Activated T-helper 2 cell treated with anti-CD3 and anti-CD28 coated beads, Interferon-gamma antibody, Interleukin-2, Interleukin-4, amounts not matched to agents 10 μg/mL and 5 μg/mL and 100 μg/mL, durations not matched to agents 14 hours and 24 hours and 36 hours (primary cell): ENCODE measurements at places on chromosomes 11 and 22. TPM values are rescaled to one million over a fixed set of nuclear protein-coding genes. Genes with fewer than 3 reads are reported as not detected.

The PNPLA3 gene
- 1.3 and 1.7 TPM in 2 replicates for total RNA-seq

The DGCR6 gene
- total RNA-seq = 0.87 and 1.2 TPM in 2 replicates

GRCh38 chr11:121814962-121815361 is 301.1 kb downstream of the BLID start:
- H3K27ac ChIP-seq = no peak overlapping the region
- no peaks in the 10 kb centered on the region for H3K27me3 ChIP-seq
- H3K36me3 ChIP-seq = no peaks in the 10 kb centered on the region
- DNase-seq = no peak
- no peaks in the 10 kb centered on the region for H3K4me1 ChIP-seq
- no peak overlapping the region for H3K4me3 ChIP-seq

The GRIK4 gene
- not detected in 2 replicates for total RNA-seq

DNA sequence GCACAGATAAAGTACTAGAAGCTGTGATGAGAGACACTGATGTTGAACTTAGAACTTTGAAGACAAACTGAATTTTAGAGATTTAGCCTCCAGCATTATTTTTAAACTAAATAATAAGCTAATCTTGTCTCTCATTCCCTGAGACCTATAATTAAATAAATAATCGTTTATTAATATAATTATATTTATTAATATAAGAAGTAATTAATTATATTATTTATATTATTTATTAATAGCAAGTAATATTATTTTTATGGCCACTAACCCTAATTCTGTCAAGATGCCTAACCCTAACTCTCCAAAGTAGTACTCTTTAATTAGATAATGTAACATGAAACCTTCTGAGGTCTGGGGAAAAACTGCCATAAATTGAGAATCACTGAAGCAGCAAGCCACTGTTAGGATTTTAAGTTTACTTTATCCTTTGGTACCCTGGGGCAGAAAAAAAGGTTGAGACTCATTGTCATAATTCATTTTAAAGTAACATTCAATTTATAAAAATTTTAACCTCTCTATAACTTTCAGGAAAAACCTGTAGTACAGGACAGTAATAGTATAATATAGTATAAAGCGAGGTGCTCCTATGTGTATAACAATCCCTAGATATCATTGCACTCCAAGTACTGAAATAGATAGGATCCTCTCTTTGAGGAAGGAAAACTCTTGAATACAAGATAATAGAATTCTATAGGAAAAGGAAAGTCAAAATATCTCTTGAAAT is 85.4 kb downstream of the TTC28 start:
- no peaks in the 10 kb centered on the region for H3K36me3 ChIP-seq
- peaks cover 31% of the 10 kb centered on the region for H3K27me3 ChIP-seq
- H3K4me3 ChIP-seq = no peak overlapping the region
- no peaks in the 10 kb centered on the region for H3K4me1 ChIP-seq
- H3K27ac ChIP-seq = no peak overlapping the region

- H3K4me3 ChIP-seq = no peak overlapping the region
- H3K27me3 ChIP-seq = no peaks in the 10 kb centered on the region
Observed at GRCh38 chr11:127601578-127601977, 601.0 kb upstream of the KIRREL3 start.

GRCh38 chr11:19842505-19842904 is 129.9 kb downstream of the NAV2 start:
- DNase-seq = no peak
- H3K4me1 ChIP-seq = no peaks in the 10 kb centered on the region
- H3K27me3 ChIP-seq = peaks cover 6% of the 10 kb centered on the region
- no peaks in the 10 kb centered on the region for H3K36me3 ChIP-seq
- H3K27ac ChIP-seq = no peak overlapping the region

DNA sequence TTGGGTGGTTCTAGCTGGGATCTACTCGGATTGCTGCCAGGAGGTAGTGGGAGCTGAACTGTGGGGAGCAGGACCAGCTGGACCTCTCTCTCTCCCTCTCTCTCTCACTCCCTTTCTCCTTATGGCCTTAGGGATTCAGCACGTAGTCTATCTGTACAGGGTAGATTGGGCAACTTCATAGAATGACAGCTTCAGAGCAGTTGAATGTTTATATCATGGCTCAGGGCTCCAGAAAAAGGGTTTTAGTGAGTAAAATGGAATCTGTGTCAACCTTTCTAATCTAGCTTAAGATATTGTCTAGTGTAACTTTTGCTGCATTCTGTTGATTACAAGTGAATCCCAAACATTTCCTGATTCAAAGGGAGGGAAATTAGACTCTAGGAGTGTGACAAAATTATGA is 127.7 kb upstream of the PDGFD start:
- no peaks in the 10 kb centered on the region for H3K36me3 ChIP-seq
- H3K27me3 ChIP-seq = no peaks in the 10 kb centered on the region
- no peaks in the 10 kb centered on the region for H3K4me1 ChIP-seq
- DNase-seq = no peak
- no peak overlapping the region for H3K27ac ChIP-seq

The NF2 gene
- 57.1 and 57.7 TPM in 2 replicates for total RNA-seq

DNA sequence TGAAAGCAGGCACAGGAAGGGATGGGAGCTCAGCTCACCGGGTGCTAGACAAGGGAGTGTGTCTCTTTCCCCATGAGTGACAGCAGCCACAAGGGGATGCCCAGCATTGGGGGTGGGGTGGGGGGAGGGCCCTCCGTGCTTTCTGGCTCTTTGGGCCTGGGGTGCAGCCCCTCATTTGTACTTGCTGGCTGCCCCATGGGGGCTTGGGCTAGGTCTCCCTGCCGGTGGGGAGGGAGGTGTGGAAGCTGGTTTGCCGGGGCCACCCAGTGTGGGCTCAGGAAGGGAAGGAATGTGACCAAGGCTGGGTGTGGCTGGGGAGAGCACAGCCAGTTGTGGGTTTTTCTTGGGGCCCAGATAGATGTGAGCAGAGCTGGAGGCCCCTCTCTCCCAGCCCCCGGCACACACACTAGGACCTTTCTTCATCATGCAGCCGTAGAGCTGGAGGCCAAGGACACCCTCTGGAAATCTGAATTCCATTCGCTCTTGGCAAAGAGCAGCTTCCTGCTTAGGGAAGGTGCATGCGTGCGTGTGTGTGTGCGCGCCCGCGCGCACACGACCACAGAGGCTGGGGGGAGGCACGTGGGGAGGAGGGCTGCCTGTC is 25.8 kb downstream of the KCNQ1OT1 start:
- no peak for DNase-seq
- no peak overlapping the region for H3K27ac ChIP-seq
- no peaks in the 10 kb centered on the region for H3K36me3 ChIP-seq
- no peak overlapping the region for H3K4me3 ChIP-seq
- H3K4me1 ChIP-seq = peaks cover 3% of the 10 kb centered on the region

The OR4A16 gene
- total RNA-seq = not detected in 2 replicates

- H3K27me3 ChIP-seq = peaks cover 48% of the 10 kb centered on the region
- H3K4me3 ChIP-seq = peak overlapping the region; percentile 68
- no peak for DNase-seq
- H3K27ac ChIP-seq = no peak overlapping the region
Observed at GRCh38 chr22:39348909-39349505, 784 bp upstream of the SYNGR1 start.

- DNase-seq = no peak
- no peaks in the 10 kb centered on the region for H3K27me3 ChIP-seq
- H3K36me3 ChIP-seq = peaks cover 26% of the 10 kb centered on the region
- peak overlapping the region; percentile 55 for H3K4me3 ChIP-seq
Observed at GRCh38 chr11:121466063-121466794, 13.5 kb upstream of the SORL1-AS1 start.

DNA sequence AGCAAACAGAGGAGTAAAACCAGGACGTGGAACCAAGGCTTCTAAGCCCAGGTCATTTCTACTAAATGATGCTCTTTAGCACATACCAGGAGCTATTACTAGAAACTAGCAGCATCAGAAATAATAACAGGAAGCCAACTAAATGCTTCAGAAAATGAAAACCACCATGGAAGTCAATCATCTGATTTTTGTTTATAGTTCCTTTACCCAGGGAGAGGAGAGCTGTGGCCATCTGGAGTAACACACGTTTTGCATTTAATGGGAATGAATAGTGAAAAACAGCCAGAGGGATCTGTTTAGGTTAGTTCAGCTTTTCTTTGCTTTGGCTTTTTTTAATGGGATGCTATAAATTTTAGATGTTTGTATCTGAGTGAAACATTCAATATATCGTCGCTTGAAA is 250.7 kb upstream of the ARHGAP20 start:
- H3K27ac ChIP-seq = no peak overlapping the region
- no peaks in the 10 kb centered on the region for H3K36me3 ChIP-seq
- H3K27me3 ChIP-seq = peaks cover 4% of the 10 kb centered on the region
- H3K4me1 ChIP-seq = no peaks in the 10 kb centered on the region
- H3K4me3 ChIP-seq = no peak overlapping the region
